Left lung (tissue), 14 donors: ENCODE measurements at places on chromosomes 2 and 18.

- no peaks in the 10 kb centered on the region for H3K36me3 ChIP-seq
- no peaks in the 10 kb centered on the region for H3K27me3 ChIP-seq
Measured at GRCh38 chr18:50663626-50664441, 103.9 kb downstream of the MAPK4 start.

- DNase-seq, result peak; percentile 68
- H3K27ac ChIP-seq, result peak within 1 kb of the TSS; percentile 52
- peak within 1 kb of the TSS; percentile 59 for H3K4me3 ChIP-seq
- H3K27me3 ChIP-seq, result no peaks in the 10 kb centered on the region
Measured at GRCh38 chr2:37344453-37345361, at the start of gene QPCT. QPCT (plus strand) TSS chr2:37344630; CDS start chr2:37344732, 102 bp downstream.

DNA sequence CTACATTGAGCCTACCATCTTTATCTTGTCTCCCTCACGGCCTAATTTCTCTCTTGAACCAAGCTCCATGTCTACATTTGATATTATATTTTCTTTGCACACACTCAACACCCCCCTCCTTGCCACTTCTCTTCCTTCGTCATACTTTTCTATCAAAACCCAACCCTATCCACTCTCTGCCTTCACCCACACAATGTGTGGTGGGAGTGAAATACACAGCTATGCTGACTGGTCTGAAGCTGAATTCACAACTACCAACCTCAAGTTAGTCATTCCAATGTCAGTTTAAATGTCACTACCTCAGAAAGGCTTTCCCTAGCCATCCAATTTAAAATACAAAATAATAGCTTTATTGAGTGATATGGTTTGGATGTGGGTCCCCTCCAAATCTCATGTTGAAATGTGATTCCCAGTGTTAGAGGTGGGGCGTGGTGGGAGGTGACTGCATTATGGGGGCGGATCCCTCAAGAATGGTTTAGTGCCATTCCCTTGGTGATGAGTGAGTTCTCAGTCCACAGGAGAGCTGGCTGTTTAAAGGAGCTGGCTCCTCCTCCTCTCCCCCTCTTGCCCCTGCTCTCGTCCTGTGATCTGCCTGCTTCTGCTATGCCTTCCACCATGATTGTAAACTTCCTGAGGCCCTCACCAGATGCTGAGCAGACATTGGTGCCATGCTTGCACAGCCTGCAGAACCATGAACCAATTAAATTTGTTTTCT lies 112.1 kb downstream of the DTNB start:
- no peak overlapping the region for H3K4me3 ChIP-seq
- H3K4me1 ChIP-seq, result peaks cover 26% of the 10 kb centered on the region
- no peak for DNase-seq
- H3K27ac ChIP-seq, result no peak overlapping the region
- no peaks in the 10 kb centered on the region for H3K36me3 ChIP-seq
- no peaks in the 10 kb centered on the region for H3K27me3 ChIP-seq

DNA sequence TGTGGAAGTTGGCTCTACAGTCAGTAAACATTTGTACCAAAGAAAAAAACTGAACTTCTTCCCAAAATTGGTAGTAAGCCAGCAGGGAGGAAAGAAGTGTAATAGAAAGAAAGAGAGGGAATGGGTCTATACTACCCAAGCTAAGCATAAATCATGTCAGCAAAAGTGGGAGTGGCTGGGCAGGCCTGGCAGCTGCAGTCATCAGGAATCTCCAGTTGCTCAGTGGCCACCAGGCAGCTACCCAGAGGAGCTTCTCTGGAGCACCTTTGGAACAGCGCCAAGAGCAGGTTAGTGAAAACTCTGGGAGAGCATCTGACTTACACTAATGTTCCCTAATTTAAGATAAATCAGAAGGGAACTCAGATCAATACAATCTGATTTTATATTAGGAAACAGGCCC lies 14.3 kb downstream of the FRZB start:
- H3K27ac ChIP-seq, result no peak overlapping the region
- no peaks in the 10 kb centered on the region for H3K36me3 ChIP-seq
- no peak for DNase-seq
- H3K4me3 ChIP-seq, result no peak overlapping the region
- no peaks in the 10 kb centered on the region for H3K4me1 ChIP-seq

GRCh38 chr18:48560491-48560890 lies 21.7 kb downstream of the CTIF start:
- no peak overlapping the region for H3K27ac ChIP-seq
- no peak overlapping the region for H3K4me3 ChIP-seq
- H3K36me3 ChIP-seq, result no peaks in the 10 kb centered on the region
- DNase-seq, result no peak

- no peak overlapping the region for H3K27ac ChIP-seq
- H3K27me3 ChIP-seq, result no peaks in the 10 kb centered on the region
- H3K36me3 ChIP-seq, result no peaks in the 10 kb centered on the region
Measured at GRCh38 chr2:83665154-83665553, 793.9 kb downstream of the SUCLG1 start.

GRCh38 chr2:122191331-122191730 lies 435.9 kb downstream of the TSN start:
- no peaks in the 10 kb centered on the region for H3K4me1 ChIP-seq
- H3K27ac ChIP-seq, result no peak overlapping the region
- no peak overlapping the region for H3K4me3 ChIP-seq
- DNase-seq, result no peak
- no peaks in the 10 kb centered on the region for H3K36me3 ChIP-seq

DNA sequence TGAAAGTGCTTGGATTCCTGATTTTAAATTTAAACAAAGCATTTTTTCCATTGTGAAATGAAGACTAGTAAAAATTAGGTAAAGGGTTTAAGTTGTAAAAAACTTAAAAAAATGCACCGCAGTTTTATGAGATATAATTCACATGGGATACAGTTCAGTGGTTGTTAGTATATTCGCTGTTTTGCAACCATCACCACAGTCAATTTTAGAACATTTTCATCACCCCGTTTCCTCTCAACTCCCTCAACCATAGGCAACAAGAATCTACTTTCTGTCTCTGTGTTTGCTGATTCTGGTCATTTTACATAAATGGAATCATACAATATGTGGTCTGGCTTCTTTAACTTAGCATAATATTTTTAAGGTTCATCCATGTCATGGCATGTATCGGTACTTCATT lies 4.0 kb downstream of the DGKD start:
- H3K4me3 ChIP-seq, result no peak overlapping the region
- DNase-seq, result no peak
- H3K4me1 ChIP-seq, result peaks cover 11% of the 10 kb centered on the region

- no peak overlapping the region for H3K27ac ChIP-seq
- H3K36me3 ChIP-seq, result no peaks in the 10 kb centered on the region
- H3K4me3 ChIP-seq, result no peak overlapping the region
- no peaks in the 10 kb centered on the region for H3K27me3 ChIP-seq
- no peak for DNase-seq
- H3K4me1 ChIP-seq, result no peaks in the 10 kb centered on the region
Measured at GRCh38 chr18:36321658-36322407, 24.3 kb downstream of the FHOD3 start.

DNA sequence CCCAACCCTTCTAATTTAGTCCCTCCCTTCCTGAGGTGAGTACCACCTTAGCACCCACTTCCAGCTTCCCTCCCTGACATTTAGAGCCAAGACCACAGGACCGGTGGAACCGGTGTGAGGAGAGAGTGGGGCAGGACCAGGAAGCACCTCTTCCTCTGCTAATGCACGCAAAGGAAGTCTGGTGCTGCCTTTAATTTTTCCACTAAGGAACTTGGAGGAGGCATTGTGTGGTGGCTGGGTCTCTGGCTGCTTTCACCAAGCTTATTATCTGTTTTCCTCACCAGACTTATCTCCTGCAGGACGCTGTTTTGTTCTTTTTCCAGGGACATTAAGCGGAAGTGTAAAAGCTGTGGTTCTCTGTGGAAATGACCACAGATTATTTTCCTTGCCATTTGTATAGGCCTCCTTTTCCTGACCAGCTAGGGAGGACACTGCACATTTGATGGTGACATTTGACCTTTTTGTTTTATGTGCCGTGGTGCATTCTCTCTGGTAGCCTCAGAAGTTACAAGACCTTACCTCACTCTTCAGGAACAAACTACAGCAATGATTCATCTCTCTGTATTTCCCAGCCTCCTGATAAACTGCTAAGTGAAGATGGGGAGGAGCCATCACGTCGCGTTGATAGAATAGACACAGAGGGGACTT lies 39.8 kb upstream of the SPTBN1 start:
- peaks cover 29% of the 10 kb centered on the region for H3K4me1 ChIP-seq
- H3K27me3 ChIP-seq, result no peaks in the 10 kb centered on the region
- no peaks in the 10 kb centered on the region for H3K36me3 ChIP-seq
- no peak for DNase-seq
- H3K4me3 ChIP-seq, result no peak overlapping the region

- H3K27ac ChIP-seq, result peak overlapping the region; percentile 6
- H3K4me1 ChIP-seq, result peaks cover 9% of the 10 kb centered on the region
- DNase-seq, result no peak
- no peaks in the 10 kb centered on the region for H3K27me3 ChIP-seq
- H3K4me3 ChIP-seq, result no peak overlapping the region
- H3K36me3 ChIP-seq, result no peaks in the 10 kb centered on the region
Measured at GRCh38 chr2:98378901-98379300, 32.6 kb downstream of the CNGA3 start.

DNA sequence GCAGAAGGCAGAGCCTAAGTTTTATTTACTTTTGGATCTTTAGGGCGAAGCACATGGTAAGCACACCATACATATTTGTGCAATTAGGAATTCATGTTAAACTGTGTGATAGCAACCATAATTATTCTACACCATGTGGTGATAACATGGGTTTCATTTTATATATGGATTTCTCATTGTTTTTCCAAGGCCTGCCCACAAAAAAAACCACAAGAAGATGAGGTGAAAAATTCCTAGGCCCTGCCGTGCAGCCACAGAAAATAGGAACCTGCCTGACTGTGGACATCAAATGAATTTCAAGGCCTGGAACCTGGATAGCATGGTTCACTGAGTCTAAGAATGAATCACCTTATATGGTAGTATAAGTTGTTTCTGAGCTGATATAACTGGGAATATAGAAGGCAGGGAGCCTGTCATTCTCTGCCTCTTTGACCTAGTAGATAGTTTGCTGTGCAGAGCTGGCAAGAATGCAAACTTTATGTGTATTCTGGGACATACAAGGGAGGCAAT lies 22.4 kb upstream of the SSB start:
- H3K4me3 ChIP-seq, result no peak overlapping the region
- H3K27ac ChIP-seq, result no peak overlapping the region
- no peaks in the 10 kb centered on the region for H3K27me3 ChIP-seq
- H3K4me1 ChIP-seq, result no peaks in the 10 kb centered on the region
- no peak for DNase-seq
- no peaks in the 10 kb centered on the region for H3K36me3 ChIP-seq

GRCh38 chr2:237735798-237736197 lies 62.8 kb upstream of the RBM44 start:
- DNase-seq, result no peak
- H3K36me3 ChIP-seq, result no peaks in the 10 kb centered on the region
- no peak overlapping the region for H3K27ac ChIP-seq
- H3K4me1 ChIP-seq, result peaks cover 92% of the 10 kb centered on the region
- no peak overlapping the region for H3K4me3 ChIP-seq

DNA sequence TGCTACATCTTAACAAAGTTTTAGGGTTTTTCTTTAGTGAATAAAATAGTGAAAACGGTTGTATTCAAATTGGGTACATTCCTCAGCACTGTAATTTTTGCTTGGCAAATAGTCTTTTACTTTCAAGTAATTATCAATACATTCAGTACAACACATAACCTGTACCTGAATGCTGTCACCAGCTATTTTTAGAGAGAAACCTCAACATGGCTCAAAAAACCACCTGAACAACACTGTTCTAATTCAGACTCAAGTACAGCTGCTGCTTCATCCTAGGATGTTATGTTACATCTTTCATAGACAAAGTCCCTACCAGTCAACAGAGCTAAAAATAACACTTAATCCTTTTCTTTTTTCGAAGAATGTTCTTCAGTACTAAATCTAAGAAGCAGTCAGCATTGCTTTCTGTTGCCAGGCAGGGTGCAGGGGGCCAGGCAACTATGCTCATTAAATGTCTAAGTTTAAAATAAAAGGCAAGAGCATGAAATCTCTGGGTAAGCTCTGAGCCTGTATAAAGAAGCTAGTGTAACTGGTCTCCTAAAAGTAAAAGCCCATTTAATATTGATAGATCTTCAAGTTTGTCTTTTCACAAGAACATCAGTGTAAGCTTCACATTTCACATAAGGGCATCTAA lies 20.5 kb downstream of the PDIA6 start:
- H3K27me3 ChIP-seq, result no peaks in the 10 kb centered on the region
- peaks cover 100% of the 10 kb centered on the region for H3K36me3 ChIP-seq
- H3K4me3 ChIP-seq, result no peak overlapping the region
- no peaks in the 10 kb centered on the region for H3K4me1 ChIP-seq
- no peak for DNase-seq
- no peak overlapping the region for H3K27ac ChIP-seq

GRCh38 chr2:200077210-200077650 lies 121.8 kb downstream of the MAIP1 start:
- no peaks in the 10 kb centered on the region for H3K36me3 ChIP-seq
- H3K4me3 ChIP-seq, result no peak overlapping the region
- H3K27me3 ChIP-seq, result no peaks in the 10 kb centered on the region

GRCh38 chr18:60549338-60549960 lies 176.9 kb upstream of the MC4R start:
- H3K36me3 ChIP-seq, result no peaks in the 10 kb centered on the region
- no peaks in the 10 kb centered on the region for H3K27me3 ChIP-seq
- peak; percentile 73 for DNase-seq

- H3K4me1 ChIP-seq, result no peaks in the 10 kb centered on the region
- no peaks in the 10 kb centered on the region for H3K36me3 ChIP-seq
- H3K4me3 ChIP-seq, result no peak overlapping the region
Measured at GRCh38 chr2:187915810-187916209, 361.6 kb upstream of the TFPI start.

- no peak for DNase-seq
- H3K36me3 ChIP-seq, result no peaks in the 10 kb centered on the region
- H3K4me3 ChIP-seq, result no peak overlapping the region
- H3K27me3 ChIP-seq, result no peaks in the 10 kb centered on the region
- H3K27ac ChIP-seq, result no peak overlapping the region
Measured at GRCh38 chr18:68734308-68734707, 19.4 kb upstream of the TMX3 start.

DNA sequence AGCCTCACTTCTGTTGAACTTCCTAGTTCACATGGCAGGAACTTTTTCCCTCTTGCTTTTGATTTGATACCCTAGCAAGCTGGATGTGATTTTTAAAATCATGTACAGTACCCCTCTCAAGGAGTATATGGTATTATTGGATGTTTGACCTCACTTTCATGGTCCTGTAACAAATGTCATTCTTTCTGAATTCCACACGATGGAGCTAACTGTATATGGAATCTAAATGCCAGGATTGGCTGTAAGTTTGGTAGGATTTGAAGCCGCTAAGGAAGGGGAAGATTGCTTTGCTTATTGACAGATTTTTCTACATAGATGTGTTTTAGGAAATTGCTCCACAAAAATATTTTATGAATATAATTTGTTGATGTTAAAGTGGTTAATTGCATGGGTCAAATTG lies 18.3 kb downstream of the MAIP1 start:
- no peak overlapping the region for H3K27ac ChIP-seq
- no peak for DNase-seq
- no peaks in the 10 kb centered on the region for H3K36me3 ChIP-seq
- no peaks in the 10 kb centered on the region for H3K4me1 ChIP-seq
- no peaks in the 10 kb centered on the region for H3K27me3 ChIP-seq

GRCh38 chr2:128611421-128612320 lies 293.0 kb upstream of the HS6ST1 start:
- H3K27me3 ChIP-seq, result no peaks in the 10 kb centered on the region
- no peak overlapping the region for H3K27ac ChIP-seq
- no peaks in the 10 kb centered on the region for H3K36me3 ChIP-seq
